ENCODE measurements at places on chromosomes 1 and 21. TPM values are rescaled to one million over a fixed set of nuclear protein-coding genes. Genes with fewer than 3 reads are reported as not detected.

- no peak for DNase-seq
These were observed 122.5 kb downstream of the GLIS1 start for GRCh38 chr1:53616511-53616910.

DNA sequence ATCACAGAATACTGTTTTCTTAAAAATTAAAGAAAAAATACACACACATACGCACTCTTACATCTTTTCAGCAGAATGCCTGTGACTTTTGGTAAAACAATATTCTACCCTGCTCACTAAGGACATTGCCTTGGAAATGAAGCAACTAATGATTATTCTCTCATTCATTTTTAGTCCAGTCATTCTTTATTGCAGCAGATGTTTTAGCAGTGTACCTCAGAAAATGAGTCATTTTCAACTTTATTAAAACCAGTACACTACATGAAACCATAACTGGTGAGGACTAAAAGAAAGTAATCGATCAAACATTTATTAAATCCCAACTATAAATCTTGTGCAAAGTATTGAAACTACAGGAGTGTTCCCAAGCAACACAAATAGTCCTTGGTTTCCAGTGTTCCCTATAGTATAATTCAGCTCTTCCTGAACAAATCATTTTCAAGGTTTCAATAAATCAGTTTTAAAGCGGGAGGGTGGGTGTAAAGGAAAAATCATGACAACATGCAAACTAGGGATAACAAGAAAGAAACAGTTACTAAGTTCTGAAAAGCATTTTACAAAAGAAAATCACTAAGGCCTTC, 114.2 kb downstream of the ADGRL4 start:
- no peak for DNase-seq

DNA sequence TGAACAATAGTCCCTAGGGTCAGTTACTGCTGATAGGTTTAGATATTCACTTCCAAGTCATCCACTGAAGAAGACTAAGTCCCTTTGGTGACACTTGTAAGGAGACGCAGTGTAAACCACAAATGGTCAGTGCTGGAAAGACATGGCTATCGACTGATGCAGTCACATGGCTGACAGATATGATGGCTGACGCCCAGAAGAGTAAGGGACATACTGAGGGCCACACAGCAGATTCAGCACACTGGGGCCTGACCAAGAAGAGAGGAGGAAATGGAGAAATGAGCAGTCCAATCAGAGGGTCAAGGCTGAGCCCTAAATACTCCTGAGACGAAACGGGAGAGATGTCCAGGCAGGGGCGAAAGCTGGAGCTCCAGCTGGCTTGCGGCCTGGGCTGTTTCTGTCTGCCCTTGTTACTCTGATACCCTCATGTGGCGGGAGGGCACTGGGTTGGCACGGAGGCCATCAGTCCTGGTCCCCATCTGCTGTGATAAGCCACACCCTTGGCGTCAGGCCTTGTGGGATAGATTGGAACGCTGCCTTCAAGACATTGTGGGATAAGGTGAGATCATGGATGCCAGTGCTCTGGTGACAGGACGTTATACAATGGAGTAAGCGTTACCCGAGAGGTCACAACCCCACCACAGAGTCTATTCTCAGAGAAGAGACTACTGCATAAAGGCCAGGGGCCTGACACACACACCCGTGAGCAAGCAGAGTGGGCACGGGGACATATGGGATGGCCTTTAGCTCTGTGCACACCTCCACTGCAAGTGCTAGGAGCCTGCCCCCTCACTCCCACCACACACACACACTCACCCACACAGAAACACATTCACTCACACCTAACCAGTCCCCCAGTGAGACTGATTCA, 158.4 kb downstream of the TRABD2B start:
- DNase-seq = no peak

KRTAP13-2 gene
- total RNA-seq = not detected

CATSPER4 gene
- not detected for total RNA-seq

Data from thoracic aorta (tissue), 2 donors.